ENCODE measurements at places on chromosomes 7 and 10.

GRCh38 chr7:9657257-9657656, 1223.8 kb downstream of the NXPH1 start:
- no peak for DNase-seq

- no peak for DNase-seq
Observed at GRCh38 chr7:148883266-148884048, 634 bp downstream of the EZH2 start.

- no peak for DNase-seq
Observed at GRCh38 chr10:95657250-95657649, 739 bp upstream of the ALDH18A1 start.

GRCh38 chr10:98340940-98341310, 72.9 kb upstream of the LOXL4 start:
- no peak for DNase-seq

DNA sequence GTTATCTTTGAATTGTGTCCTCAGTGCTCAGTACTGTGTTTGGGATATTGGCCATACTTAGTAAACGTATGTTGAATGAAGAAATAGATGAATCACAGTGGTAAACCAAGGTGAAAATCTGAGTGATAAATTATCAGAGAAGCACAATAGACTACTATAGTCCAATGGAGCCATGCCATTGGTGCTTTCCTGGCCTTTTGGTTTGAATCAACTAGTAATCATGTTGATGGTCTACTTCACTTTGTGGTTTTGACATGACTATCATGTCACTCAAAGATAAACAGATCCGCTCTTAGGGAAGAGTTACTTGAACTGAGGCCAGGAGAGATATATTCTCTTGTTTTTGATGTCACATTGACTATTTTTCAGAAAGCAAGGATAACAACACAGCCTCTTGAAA, 86.1 kb upstream of the IGFBP3 start:
- no peak for DNase-seq

GRCh38 chr10:29874606-29875269, 184.6 kb downstream of the JCAD start:
- no peak for DNase-seq

DNA sequence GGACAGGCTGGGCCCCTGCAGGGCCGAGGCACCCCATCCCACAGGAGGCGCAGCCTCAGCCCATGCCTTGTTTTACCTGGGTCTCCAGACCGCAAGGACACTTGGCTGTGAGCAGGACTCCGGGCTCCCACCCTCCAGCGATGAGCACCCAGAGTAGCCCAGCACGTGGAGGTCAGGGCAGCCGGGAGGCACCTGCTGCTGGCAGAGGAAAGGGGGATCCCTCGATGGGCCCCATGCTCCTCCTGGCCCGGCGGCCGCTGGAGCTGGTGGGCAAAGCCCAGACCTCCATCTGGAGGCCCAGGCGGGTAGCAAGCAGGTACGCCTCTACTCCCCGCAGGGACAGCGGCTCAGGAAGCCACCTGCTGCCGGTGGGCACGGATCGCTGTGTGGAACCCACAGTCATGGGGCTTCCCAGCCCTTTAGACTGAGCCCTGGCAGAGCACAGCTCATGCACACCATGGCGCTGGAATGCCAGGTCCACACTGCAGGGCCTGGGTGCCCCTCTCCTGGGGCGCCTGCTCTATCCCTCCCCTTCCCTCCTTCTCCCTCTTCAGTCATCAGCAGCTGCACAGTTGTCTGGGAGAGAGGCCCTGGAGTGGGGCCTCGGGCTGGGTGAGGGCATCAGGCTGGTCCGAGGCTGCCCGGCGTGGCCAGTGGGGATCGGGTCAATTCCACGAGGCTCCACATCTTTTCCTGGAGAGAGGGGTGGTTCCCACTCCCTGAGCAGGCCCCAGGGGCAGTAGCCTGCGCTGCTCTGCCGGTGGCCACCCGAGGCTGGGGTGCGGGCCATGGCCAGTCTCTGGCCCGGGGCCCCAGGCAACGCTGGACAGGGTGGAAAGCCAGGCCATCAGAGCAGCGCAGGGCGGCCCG, 65.7 kb downstream of the PWWP2B start:
- DNase-seq: no peak

- DNase-seq: no peak
Observed at GRCh38 chr10:100894033-100894432, 18.7 kb upstream of the SLF2 start.

DNA sequence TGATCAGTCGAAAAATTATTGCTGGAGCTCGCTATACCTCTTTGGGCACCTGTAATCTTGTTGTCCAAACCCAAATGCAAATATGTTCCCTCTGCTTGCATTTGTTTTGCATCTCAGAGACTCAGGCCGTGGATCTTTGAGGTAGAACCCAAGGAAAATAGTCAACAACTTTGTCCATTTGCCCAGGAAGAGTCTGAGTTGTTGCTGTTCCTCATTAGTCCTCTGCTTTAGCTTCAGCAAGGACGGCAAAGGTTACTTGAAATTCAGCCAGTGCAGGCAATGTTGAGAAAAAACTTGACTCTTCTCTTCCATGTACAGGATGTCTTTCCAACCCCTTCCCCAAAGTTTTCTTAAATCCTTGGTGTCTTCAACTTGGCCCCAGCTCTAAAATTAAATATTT, 45.8 kb downstream of the PDK4 start:
- DNase-seq: no peak

- DNase-seq: no peak
Observed at GRCh38 chr7:7014827-7015595, 167.3 kb upstream of the C1GALT1 start.

DNA sequence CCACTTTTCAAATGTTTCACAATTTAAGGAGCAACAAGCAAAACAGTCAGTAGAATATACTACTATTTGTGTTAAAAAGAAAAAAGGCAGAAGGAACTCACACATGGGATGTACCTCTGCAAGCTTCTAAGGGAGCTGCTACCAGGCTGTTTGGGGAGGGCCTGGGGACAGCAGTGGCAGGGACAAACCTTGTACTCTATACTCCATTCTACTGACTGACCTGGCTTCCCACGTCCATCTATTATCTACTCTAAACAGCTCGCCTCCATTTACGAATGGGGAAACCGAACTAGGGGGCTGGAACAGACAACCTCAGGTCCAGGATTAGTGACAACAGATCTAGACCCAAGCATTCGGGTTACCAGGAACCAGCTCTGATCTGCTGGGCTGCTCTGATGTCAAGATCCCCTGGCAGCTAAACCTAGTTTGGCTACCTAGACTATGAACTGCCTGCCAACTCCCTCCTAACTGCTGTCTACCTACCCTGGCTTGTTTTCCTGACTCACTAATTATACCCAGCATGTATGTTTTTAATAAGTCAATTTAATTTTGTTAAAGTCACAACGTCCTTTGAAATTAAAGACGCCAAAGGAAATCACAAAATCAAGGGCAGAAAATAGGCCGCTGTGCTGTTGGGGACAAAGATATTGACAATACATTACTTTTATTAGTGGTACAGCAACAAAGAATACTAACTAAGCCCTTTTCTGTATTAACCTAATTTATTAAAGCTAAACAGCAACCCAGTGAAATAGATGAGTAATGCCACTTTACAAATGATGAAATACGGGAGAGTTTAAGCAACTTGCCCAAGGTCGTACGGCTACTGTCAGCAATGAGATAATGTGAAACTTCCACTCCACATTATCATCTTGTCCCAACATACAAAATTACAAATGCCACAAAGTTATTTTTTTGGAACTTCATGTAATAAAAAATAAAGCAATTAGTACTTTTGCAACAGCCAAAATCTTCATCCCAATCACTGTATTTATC, 5.3 kb downstream of the PSAP start:
- no peak for DNase-seq

DNA sequence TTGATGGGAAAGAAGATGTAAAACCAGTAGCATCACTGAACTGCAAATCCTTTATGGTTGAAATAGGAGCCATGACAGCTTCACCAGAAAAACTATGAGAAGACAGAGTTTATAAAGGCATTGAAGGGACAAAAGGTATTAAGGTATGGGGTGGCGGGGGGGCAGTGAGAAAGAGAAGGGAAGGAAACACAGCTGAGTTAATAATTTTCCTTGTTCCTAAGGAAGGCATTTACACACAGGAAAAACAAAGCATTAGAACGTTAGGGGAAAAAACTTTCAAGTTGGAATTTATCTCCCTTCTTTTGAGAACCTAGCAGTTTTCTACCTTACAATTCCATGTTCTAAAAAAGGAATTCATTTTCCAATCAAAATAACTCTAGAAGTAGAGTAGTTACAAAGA, 4.4 kb downstream of the LARP4B start:
- DNase-seq: no peak

GRCh38 chr7:79877874-79878465, 256.7 kb upstream of the GNAI1 start:
- no peak for DNase-seq

DNA sequence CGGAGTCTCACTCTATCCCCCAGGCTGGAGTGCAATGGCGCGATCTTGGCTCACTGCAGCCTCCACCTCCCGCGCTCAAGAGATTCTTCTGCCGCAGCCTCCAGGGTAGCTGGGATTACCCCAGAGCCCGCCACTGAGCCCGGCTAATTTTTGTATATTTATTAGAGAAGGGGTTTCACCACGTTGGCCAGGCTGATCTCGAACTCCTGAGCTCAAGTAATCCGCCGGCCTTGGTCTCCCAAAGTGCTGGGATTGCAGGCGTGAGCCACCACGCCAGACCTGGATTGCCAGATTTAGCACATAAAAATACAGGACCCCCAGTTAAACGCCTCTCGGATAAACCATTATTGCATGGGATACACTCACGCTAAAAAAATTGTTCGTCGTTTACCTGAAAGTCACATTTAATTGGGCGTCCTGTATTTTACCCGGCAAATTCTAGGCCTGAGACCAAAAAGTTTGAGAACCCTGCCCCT, 375 bp upstream of the GATAD1 start:
- DNase-seq: no peak
